NB4 (cell line): ENCODE measurements at places on chromosomes 2 and 18.

GRCh38 chr18:8373486-8373885 lies 235.8 kb upstream of the RAB12 start:
- no peak for DNase-seq

GRCh38 chr2:118689456-118689855 lies 158.0 kb downstream of the EN1 start:
- DNase-seq = peak; percentile 32

DNA sequence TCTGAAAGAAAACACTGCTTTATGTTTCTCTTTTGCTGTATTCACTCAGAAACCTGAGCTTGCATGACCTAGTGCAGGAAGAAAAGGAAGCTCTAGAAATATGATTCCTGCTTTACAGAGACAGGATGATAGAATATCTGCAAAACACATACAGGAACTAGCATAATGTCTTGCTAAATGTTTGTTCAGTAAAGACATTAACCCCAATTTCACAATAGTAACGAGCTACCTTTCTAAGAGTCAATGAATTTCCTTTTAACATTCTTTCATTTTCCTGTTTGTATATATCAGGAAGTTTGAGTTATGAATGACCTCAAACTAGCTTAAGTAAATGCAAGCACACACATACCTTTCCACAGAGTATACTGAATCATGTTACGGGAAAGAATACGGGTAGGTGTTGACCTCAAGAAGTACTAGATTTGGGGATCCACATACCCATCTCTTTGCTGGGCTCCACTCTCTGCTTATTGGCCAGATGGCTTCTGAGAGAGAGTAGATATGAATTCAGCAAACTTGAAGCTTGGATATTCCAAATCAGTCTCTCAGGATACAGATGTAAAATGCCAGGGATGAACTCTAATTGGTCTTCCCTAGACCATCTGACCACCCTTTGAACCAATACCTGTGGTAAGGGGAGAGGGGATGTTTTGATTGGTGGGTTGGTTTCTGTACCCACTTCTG lies 18.2 kb upstream of the ACSL3 start:
- peak; percentile 60 for DNase-seq

GRCh38 chr2:96873651-96874096 lies 3.8 kb upstream of the SEMA4C start:
- no peak for DNase-seq

DNA sequence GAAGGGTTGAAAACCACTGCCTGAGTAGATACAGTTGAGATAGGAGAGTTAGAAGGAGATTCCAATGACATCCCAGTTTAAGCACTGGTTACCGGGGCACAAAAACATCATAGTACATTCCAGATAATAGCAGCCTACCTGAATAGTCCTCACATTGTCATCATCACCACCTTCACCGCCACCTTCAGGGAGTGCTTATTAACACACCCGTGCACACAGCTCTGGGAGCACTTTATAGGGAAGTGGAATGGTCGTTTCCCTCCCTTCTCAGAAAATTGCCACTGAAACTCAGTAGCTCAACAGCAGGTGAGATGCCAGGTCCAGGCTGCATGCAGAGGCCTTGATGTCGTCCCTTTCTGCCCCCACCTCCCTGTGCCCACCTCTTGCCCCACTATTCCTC lies 8.2 kb downstream of the SERPINB7 start:
- peak; percentile 25 for DNase-seq

DNA sequence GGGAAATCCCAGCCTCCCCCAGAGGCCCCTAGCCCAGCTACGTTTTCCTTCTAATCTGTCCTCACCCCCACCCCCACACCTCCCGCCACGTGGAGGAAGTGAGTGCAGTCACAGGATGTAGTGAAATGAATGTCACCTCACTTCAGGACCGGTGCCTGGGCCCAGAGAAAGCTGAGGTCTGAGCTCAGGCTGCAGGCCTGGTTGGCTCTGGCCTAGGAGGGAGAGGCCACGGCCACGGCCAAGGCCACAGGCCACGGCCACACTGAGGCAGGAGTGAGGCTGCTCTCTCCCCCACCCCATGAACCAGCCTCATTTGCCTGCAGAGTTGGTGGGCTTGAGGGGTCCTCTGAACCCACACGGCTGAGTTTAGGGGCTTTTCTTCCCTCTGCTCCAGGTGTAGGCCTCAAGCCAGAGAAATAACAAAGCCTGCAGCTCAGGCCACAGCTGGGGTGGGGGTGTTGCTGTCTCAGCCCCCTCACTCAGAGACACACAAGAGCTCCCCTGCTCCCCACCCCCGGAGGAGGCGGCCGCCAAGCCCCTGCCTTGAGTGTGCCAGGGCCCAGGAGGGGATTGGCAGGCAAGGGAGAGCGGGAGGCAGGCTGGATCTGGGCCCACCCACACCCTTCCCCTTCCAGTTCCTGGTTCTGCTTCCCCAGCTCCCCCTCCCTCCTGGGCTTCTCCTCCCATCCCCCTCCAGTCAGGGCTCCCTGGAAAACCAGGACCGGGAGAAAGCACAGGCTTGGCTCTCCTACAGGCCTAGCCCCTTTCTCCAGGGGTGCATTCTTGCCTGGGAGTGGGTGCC lies 27.0 kb downstream of the DNMT3A start:
- peak; percentile 63 for DNase-seq

DNA sequence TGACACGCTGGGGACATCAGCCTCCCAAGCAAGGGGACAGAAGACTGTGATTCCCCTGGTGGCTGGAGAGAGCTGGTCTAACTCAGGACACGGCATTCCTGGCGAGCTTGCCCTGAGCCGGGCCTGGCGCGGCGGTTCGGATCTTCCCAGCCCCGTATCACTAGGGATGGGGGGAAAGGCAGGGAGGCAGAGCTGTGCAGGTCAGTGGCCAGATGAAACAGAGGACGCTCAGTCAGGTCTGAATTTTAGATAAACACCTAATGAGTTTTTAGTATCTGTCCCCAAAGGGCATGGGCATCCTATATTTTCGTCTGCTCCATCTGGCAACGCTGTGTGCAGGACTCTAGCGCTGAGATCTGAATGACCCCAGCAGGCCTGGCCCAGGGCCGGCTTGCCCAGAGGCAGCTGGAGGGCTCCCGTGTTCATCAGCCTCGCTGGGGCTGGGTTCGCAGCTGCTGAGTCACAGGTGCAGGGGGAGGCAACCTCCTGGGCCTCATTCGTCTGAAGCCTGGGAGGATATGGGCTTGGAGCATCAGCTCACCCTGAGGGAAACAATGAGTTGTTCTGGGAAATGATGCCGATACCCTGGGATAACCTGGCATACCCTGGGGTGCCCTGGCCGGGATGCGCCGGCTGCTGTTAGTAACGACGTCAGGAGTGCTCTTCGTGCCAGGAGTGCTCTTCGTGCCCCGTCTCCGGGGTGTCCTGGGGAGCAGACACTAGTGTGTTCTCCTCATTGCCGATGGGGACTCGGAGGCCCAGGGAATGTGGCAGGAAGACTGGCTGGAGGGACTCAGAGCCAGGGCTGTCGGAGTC lies 48.1 kb upstream of the HPCAL1 start:
- DNase-seq = no peak

GRCh38 chr2:100107906-100108647 lies 34.3 kb downstream of the AFF3 start:
- DNase-seq = no peak

- peak; percentile 88 for DNase-seq
Observed at GRCh38 chr2:231680992-231681852, 27.1 kb upstream of the PTMA start.

DNA sequence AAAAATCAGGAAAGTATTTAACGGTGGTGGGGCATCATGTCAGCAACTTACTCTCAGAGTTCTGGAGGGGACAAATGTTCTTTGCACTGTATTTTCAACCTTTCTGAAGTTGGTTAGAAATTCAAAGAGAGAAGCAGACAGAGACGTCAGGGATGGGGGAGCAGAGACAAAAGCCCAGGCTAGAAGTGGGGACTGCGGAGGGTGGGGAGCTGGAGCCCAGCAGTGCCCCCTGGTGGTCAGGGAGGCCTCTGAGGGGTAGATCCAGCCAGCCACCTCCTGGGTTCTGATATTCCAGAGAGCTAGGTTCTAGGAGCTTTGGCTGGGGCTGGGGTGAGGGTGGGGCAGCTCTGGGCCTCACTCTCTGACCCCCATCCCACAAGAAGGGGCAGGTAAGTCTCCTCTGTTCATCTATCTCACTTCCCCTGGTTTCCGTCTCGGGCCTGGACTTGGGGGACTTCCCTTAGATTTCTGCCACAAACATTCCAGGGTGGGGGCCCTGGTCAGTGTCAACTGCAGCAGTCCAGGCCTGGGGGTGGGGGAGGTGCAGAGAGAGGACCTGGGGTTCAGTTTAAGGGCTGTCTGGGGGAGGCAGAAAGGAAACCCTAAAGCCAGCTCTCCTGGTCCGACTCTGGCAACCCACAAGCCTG lies 8.9 kb downstream of the TNS1 start:
- DNase-seq = peak; percentile 61

DNA sequence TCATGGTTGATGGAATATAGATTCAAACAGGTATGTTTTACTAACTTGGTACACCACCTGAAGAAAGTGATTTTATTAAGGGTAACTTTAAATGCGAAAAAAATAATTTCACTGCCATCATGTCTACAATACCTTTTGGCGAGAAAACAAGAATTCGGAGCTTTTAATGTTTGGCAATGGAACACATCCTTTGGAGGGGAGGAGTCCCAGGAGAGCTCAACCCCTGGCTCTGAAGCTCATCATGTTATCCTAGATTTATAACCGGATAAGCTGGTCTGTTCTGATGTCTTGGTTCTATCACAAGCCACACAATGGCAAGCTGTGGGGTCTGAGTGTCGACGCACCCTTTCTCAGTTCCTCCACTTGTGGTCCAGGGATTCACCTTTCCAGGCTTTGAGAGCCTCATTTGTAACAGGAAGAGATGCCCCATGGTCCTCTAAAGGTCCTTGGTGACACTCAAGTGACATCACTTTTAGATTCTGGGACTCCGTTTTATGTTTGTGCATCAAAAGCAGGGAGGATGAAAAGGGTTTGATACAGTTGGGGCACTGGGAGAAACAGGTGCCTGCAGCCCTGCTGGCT lies 172.7 kb downstream of the BCL2 start:
- no peak for DNase-seq

GRCh38 chr2:19818543-19818942 lies 83.2 kb downstream of the TTC32 start:
- no peak for DNase-seq

- DNase-seq = no peak
Observed at GRCh38 chr2:45285311-45285710, 276.1 kb upstream of the SIX2 start.

DNA sequence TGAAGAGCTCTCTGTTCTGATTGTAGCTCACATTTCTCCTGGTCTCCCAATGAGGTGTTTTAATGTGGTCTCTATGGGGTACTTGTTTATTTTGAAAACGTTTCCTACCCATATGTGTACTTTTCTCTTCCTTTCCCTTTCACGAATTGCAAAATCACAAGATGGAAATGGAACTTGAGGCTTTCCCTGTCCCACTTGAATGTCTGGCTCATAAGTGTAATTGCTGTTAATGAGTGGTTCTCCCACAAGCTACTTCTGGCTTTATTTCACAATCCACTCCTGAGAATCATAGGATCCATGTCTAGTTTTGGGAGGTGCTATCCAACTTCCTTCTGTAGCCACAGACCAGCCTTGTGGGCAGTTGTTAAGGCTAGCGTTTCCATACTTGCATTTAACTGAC lies 81.1 kb upstream of the CAVIN2 start:
- peak; percentile 6 for DNase-seq
